ENCODE measurements at places on chromosomes 16 and 17.

DNA sequence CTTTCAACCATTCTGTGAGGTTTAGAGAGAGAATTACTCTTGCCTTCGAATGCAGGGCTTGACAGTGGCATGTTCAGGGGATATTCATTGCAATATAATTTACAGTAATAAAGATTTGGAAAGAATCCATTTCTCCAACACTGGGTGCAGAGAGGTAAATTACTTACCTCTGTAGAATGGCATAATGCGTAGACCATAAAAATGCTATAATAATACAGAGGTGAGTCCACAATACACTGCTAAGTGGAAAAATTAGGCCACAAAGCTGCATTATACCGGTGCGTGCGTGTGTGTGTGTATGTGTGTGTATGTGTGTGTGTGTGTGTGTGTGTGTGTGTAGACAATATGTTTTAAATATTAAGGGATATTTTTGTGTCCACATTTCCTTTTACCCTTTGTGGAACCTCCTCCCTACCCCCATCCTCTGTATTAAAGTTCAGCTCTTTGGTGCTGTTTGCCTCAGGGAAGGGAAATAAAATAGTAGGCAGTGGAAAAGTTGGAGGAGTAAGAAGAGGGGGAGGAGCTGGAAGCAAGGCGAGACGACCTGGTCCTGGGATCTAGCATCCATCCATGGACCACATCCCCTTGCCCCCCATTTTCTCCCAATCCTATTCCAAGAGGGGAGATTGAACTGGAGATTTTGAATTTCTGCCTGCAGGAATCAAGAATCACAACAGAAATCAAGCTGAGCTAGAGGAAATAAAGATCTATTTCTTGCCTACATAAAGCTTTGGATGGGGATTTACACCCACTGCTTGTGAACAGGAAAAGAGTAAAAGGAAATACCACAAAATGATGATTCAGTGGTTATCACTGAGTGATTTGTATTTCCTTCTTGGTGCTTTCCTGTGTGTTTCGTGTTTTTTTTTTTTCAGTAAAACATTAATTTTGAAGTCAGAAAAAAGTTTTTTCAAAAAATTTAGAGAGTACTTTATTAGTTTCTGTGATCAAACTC lies 124.8 kb downstream of the RGS9 start:
- no peak for DNase-seq

- no peak for DNase-seq
These were observed at the start of gene FN3K for GRCh38 chr17:82734987-82735866. TSS of gene FN3K (plus strand) at chr17:82735615. CDS start at chr17:82735637, 22 bp downstream.

GRCh38 chr17:82598256-82599119 lies 49.8 kb downstream of the WDR45B start:
- DNase-seq, result no peak

DNA sequence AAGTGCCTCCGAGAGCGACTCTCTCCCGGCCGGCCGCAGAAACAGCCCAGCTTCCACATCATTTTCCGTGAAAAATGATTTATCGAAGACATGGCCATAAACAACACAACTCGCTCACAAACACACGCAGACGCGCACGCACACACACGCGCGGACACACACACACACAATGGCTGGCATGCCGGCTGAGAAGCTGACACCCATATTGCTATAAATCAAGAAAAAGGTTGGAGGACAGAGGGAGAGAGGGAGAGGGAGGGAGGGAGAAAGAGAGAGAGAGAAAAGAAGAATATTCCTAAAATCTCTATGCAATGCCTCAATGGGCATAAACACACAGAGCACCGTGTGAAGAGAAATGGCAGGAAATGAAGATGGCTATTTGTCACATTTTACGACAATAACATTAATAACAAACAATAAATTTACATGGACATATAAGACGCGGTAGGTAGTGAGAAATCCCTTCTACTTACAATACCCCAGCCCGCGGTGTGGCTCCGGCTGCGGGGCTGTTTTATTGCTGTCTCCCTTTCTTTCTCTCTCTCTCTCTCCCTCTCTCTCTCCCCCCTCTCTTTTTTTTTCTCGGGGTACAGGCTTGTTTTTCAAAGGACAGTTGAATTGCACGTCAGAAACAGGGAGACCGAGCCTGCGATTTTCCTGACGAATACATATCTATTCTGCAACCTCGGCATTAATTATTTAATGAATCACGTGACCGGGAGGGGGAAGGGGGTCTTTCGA lies 9.5 kb downstream of the HOXB4 start:
- DNase-seq, result no peak

DNA sequence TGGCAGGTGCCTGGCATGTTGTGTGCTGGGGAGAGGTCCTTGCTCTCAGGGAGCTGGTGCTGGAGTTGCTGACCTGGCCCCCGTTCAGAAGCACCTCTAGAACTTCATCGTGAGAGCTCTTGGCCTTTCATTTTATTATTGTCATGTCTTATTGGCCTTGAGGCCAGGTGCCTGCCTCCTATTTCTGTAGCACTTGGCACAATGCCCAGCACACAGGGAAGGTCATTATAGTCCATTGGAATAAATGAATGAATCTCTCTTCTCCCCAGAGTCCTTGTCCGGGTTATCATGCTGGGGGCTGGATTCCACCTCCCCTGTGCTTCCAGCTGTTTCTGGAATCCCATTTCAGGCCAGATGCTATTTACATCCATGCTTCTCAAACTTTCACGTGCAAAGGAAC lies 169.2 kb downstream of the HAPSTR1 start:
- DNase-seq, result no peak

GRCh38 chr17:17902877-17903276 lies 66.1 kb upstream of the SREBF1 start:
- no peak for DNase-seq

DNA sequence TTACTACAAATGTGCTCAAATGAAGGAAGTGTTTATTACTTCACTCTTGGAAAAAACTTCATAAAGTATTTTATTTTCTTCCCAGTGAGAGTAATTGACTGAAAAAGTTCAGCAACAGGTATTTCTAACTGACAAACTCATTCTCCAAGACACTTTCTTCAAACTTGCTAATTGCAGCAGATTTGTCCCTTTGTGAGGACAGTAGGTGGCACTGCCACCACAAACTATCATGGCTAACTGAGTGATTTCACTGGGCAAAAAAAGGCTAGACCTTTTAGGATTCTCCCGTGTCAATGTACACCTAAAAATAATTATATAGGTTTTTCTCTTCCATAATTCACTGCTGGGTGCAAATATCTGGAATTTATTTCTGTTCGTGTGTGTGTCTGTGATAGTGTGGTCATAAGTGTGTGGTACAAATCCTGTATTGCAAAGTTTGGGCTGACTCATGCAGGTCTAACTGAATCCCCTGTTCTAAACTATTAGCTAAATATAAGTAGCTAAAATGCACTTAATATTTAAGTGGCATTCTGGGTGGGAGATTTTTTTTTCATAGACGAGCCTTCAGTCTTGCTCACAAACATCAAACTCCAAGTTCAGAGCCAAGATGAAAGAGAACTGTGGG lies 3.9 kb downstream of the HS3ST3A1 start:
- peak; percentile 61 for DNase-seq
